CD4-positive, alpha-beta memory T cell (primary cell): ENCODE measurements at places on chromosomes 2 and 18. TPM values are rescaled to one million over a fixed set of nuclear protein-coding genes. Genes with fewer than 3 reads are reported as not detected.

DNA sequence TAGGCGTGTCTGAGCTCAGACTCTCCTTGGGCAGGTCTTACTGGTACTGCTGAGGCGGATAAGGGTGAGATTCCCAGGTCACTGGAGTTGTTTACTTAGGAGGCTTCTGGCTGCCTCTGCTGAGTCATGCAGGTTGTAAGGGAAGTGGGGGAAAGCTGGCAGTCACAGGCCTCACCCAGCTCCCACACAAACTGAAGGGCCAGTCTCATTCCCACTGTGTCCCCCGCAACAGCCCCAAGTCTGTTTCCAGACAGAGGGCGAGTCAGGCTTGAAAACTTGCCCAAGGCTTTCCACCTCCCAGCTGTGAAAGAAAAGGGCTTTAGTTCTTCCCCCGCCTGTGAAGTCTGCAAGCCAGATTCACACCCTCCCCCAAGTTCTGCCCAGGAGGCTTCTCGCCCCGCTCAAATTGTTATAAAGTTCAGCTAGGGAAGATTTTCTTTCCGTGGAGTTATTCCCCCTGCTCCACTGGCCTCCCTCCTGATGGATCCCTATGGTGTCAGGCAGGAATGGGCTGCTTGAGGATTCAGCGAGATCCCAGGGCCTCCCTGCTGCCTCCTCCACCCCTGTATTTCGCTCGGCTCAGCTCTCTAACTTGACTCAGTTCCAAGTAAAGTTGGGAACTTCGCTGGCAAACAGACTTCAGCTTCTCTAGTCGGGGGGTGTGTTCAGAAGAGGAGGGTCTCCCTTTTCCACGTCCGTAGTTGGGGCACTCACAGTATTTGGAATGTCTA, 248.6 kb downstream of the NR4A2 start:
- DNase-seq = no peak

DNA sequence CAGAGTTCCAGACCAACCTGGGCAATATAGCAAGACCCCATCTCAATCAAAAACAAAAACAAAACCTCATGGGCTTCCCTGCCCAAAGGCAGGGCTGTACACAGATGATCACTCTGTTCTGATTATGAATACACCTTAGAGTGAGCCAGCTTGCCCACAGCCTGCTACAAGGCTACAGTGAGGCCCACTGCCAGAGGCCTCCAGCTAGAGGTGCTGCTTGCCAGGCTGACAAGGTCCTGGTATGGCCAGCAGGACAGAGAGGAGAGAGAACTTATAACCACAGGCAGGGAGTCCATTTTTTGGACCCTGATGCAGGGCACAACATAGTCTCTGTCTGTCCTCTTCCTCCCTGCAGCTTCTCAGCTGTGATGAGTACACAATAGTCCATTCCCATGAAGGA, 41.5 kb downstream of the KANSL3 start:
- no peak for DNase-seq

- DNase-seq = no peak
These were observed 499.7 kb downstream of the PTH2R start for GRCh38 chr2:208906330-208906729.

The COMMD1 gene
- total RNA-seq = 16.7 TPM

- DNase-seq = no peak
These were observed 13.3 kb downstream of the OBSL1 start for GRCh38 chr2:219557791-219558785.

- DNase-seq = no peak
These were observed 390.6 kb downstream of the ERBB4 start for GRCh38 chr2:212147921-212148513.

The C2orf80 gene
- total RNA-seq = not detected

DNA sequence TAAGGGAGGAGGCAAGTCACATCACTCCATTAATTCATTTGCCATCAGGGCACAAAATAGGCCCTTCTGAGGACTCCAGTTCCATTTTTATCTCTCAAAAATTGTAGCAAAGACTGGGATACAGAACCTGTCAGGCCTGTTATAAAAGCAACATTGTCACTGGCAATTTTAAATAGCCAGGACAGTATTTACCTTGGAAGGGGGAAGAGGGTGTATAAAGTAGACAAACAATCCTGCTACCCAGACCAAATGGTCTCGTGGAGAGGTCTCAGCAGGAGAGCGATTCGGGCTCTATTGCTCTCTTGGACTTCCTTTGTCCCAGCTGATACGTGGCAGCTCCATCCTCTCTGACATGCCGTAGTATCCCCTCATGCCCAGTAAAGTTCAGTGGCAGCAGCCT, 740.3 kb upstream of the HS6ST1 start:
- DNase-seq = no peak

DNA sequence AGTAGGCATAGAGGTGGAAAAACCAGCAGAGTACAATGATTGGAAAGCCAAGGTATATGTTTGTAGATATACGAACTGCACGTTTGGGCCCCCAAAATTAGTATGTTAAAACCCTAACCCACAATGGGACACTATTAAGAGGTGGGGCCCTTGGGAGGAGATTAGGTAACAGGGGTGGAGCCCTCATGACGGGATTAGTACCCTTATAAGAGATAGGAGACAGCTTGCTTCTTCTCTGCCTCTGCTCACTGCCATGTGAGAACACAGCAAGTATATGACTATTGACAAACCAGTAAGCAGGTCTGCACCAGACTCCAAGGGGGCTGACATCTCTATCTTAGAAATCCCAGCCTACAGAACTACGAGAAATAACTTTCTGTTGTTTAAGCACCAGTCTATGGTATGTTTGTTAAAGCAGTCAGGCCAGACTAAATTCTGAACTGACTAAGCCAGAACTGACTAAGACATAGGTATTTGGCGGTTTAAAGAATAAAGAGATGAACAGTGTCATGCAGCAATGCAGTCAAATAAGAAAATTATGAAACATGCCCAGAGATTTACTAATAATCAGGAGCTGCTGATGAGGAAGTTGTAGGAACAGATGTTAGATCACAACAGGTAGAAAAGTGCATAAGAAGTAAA, 182.9 kb downstream of the DYM start:
- no peak for DNase-seq

- no peak for DNase-seq
These were observed 44.5 kb downstream of the CYP26B1 start for GRCh38 chr2:72103161-72103560.

- DNase-seq = no peak
These were observed 18.9 kb upstream of the PTPRM start for GRCh38 chr18:7548221-7548620.

DNA sequence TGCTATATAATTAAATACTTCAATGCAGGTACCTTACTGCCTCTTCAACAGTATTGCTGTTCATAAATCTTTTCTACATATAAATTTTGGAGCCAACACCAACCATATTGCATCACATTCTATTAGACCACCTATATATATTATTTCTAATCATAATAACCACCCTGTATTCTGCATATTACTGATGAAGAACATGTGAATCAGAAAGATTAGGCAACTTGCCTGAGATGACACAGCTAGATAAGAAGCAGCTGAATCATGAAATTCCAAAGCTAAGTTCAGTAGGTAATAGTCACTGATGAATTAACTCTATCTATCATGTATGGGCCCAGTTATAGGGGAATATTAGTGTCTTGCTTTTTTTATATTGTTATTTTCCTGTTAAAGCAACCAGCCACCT, 161.8 kb downstream of the AGPS start:
- DNase-seq = no peak

GRCh38 chr2:53787614-53788289, 908 bp downstream of the ERLEC1 start:
- no peak for DNase-seq

The TMEM37 gene
- total RNA-seq = 0.44 TPM

DNA sequence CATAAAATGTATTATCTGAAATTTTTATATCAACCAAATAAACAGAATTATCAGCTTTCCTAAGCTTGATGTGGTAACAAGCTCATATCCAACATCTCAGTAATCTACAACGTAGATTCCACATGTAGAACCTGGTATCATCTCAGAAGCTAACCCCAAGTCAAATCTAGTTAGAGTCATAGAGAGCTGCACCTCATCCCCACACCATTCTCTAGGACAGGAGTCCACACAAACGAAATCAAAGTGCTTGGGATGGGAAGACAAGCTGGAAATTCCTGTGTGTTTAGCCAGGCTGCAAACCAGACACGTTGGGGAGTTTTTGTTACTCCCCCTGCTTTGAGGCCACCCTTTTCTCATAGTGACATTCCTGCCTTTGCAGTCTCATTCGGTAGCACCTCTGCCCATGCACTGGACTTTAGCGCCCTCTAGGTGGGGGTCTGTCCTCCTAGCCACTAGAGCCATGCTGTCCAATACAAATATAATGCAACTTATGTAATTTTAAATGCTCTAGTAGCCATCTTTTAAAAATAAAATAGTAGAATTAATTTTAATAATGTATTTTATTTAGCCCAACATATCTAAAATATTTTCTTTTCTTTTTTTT, 28.1 kb upstream of the SATB2 start:
- DNase-seq = no peak

DNA sequence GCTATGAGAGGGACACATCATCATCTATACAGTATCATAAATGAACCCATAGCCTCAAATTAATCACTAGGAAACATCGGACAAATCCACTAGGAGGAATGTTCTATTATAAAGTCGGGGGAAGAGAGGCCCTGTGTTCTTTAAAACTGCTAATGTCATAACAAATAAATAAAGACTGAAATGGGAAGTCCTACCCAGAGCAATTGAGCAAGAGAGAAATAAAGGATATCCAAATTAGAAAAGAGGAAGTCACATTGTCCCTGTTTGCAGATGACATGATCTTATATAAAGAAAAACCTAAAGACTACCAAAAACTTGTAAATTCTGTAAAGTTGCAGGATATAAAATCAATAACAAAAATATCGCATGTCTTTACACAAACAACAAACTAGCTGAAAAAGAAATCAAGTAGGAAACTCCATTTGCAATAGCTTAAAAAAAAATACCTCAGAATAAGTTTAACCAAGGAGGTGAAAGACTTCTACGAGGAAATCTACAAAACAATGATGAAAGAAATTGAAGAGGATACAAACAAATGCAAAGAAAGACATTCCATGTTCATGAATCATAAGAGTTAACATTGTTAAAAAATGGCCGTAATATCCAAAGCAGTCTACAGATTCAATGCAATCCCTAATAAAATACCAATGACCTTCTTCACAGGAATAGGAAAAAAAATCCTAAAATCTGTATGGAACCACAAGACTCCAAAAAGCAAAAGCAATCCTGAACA, 30.6 kb downstream of the RTN4 start:
- no peak for DNase-seq

GRCh38 chr2:237227592-237228280, 142.0 kb downstream of the COPS8 start:
- DNase-seq = no peak

The CTNNA2 gene
- not detected for total RNA-seq

The TUBB6 gene
- 0.96 TPM for total RNA-seq

DNA sequence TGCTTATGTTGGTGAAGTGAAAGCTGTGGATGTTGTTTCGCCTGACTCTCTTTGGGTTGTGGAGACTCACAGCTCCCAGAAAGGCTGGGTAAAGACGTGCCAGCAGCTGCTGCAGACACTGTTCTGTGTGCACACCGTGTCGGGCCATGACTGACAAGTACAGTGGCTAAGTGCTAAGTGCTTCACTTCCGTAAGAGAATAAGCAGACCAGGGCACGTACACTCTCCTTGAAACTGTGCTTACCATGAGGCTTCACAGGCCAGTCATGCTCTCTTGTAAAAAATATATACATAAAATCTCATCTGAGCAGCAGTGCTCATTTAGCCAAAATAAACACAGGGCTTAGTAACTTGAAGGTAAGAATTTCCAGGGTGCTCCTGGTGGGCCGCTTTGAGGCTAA, 86.0 kb downstream of the NRP2 start:
- DNase-seq = no peak
